ENCODE measurements at places on chromosomes 2 and 18. TPM values are rescaled to one million over a fixed set of nuclear protein-coding genes. Genes with fewer than 3 reads are reported as not detected.
A peak's percentile ranks its signal among the peaks of the same experiment; 100 is the strongest.

DSG3 gene
- not detected for total RNA-seq

DNA sequence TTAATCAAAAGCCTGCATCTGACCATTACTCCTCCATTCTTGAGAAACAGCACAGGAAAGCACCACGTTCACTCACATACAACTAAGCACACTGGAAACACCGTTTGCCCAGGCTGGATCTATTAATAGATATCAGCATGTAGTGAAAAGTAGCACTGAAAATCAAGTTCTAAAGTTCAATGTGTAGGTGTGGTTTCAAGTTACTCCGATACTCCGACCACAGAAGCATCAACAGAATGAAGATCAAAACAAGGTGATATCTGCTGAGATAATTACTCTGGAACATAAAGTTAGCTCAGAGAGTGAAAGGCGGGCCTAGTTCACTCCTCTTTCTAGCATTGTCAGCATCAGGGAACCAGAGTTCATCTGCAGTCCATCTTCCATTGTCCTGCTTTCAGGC, 1367.4 kb upstream of the ACVR2A start:
- DNase-seq: no peak

- DNase-seq: no peak
Measured at GRCh38 chr2:191670076-191670475, 7.9 kb upstream of the NABP1 start.

ABCG8 gene
- total RNA-seq: not detected

GRCh38 chr18:56903686-56904085, 243.2 kb upstream of the BOD1L2 start:
- DNase-seq: no peak

DNA sequence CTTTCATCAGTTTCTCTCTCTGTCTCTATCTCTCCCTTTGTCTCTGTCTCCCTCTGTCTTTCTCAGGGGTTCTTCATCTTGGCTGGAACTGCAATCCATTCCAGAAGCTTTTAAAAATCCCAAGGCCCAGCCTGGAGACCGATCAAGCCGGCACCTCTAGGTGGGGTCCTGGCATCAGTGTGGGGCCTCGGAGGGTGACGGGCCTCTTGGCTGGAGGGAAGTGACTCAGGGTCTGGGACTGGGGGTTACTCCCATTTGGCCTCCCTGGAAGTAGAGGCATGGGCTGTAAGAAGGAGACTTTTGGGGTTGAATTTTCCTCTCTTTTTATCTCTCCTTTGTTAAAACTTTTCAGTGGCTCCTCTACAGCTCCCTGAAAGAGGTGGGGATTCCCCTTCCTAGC, 52.8 kb upstream of the OTOF start:
- peak; percentile 13 for DNase-seq

GRCh38 chr2:161990036-161990435, 84.0 kb downstream of the DPP4 start:
- DNase-seq: no peak

DNA sequence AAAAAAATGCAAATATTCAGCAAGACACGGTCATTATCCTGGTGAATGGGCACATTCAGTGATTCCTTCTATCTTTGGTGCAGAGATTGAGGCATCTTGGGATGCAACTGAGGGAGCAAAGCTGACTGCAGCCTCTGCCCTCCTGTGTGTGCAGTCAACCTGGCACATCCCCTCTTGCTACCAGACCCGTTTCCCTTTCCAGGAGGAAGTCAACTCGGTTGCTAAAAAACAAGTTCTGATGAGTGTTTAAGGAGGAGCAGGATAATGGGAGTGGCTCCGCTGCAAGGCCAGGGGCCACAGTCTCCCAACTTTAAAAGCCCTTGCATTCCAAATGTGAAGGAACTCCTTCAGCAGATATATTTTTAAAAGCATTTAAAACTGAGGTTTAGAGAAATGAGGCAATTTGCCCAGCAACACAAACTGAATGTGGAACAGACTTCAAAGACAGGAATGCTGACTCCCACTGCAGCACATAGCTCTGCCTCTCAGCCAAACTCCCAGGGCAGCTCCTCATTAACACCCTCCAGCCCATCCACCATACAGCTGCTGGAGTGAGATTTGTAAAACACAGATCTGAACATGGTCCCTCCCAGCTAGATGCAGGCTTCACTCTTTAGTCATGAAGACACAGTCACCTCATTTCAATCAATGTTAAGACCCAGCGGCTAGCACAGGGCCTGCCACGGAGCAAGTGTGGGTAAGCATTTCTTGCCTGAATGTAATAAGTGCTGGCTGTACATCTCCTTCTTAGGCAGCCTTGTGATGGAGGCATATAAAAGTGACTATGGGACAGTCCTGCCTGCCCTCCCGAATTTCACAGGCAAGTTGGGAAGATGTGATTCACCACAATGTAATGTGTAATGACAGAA, 54.3 kb downstream of the VSNL1 start:
- no peak for DNase-seq

DNA sequence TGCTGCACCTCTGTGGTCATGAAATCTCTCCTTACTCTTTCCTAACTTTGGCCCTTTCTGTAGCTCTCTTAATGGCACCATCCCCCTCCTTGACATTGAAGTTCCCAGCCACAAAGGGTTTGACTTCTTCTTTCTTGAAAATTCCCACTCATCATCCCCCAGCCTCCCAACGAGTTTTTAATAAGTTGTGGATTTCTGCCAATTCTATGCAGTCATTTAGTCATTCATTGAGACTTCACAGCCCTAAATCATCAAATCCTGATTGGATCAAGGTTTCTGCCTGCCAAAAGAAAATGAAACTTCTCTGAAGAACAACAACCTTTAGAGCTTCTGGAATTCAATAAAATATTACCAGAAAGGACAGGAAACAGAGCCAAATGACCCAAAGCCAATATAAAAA, 354.3 kb downstream of the CLIP4 start:
- no peak for DNase-seq

GRCh38 chr2:121595012-121595891, 54.0 kb downstream of the CLASP1 start:
- DNase-seq: no peak

DNA sequence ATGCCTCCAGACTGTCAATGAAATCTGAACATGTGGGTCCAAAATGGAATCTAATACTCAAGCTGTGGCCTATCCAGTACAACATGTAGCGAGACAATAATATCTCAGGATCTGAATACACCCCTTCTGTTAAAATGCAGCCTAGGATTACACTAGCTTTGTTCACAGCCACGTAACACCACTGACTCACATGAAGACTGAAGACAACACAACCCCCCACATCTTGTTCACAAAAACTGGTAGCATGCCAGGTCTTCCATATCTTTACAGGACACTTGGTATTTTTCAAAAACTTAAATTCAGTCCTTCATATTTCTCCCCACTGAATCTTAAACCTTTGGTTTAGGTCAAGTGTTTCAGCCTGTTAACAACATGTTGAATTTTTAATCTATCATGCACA, 84.2 kb downstream of the SLC8A1 start:
- DNase-seq: no peak

DNA sequence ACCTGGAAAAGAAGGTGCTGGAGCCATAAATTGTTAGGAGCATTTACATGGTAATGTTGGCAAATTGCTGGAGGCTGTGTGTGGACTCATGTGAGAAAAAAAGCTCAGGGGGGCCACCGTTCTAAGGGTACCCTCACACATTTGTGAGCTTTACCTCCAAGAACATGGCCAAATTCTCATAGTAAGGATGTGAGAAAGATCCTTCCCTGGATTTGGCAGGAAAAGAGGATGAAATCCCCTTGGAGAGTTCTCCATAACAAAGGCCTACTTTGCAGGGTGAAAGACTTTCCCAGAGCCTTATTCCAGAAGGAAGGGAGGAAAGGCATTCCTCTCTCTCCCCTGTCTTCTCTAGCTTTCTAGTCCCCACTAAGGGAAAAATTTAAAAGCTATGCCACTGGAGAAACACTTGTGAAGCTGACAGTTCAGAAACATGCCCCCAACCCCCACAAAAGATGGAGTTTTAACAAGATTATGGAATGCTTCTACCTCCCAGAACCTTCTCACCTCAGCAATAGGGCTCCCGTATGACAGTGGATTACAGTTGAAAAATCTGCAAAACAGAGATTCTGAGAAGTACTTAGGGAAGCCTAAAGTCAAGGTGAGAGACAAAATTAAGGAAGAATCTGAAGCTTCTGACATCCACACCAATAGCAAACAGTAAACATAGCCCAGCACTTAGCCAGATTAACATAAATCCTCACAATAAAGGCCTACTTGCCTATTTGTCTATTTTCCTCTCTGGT, 20.2 kb upstream of the ERMN start:
- no peak for DNase-seq

DNA sequence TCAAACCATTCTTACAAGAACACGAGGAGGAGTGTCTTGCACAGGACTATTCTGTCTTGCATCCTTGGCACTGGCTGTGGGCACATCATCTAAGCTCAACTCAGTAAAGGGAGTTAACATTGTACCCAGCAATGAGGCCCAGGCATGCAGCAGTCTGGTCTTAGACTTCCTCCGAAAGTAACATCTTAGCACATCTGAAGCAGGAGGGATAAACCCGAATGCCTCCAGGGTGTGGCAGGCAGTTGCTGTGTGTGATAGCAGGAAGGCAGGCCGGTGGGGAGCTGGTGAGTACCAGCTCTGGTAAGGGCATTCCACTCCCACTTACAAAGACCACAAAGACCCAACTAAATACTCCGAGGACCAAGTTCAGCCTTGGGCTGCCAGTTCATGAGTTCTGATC, 206.3 kb downstream of the TSN start:
- no peak for DNase-seq

DNA sequence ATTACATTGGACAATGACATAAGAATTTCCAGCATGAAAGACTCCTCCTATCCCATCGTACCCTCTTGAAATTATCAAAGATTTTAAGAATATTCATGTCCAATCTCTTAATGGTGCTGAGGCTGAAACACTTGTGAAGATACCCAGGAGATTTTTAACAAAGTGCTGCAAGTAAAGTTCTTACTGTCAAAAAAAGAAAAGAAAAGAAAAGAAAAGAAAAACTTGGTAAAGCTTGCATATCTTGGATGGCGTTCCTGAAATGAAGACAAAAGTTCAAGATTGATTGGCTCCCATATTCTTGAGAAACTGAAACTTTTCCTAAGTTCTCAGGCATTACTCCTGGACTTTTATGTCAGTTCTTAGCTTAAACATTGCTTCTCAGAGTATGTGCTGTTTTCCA, 1010.5 kb upstream of the PIK3C3 start:
- no peak for DNase-seq

- no peak for DNase-seq
Measured at GRCh38 chr2:9693196-9693491, 62.3 kb upstream of the YWHAQ start.

DNAH7 gene
- total RNA-seq: 0.05 TPM
